ENCODE measurements at places on chromosomes 6 and 20. TPM values are rescaled to one million over a fixed set of nuclear protein-coding genes. Genes with fewer than 3 reads are reported as not detected.

ANGPT4 gene
- not detected for total RNA-seq

CALHM6 gene
- total RNA-seq: 16.5 TPM

CHD6 gene
- 54.5 TPM for total RNA-seq

NOP56 gene
- total RNA-seq: 333 TPM

LY6G6D gene
- total RNA-seq: not detected

L3MBTL1 gene
- total RNA-seq: 22.5 TPM

MAP1LC3A gene
- 1.6 TPM for total RNA-seq

TMEM74B gene
- 0.20 TPM for total RNA-seq

GRCh38 chr6:31396422-31397152 lies 6.8 kb upstream of the MICA start:
- peak; percentile 76 for DNase-seq

DNA sequence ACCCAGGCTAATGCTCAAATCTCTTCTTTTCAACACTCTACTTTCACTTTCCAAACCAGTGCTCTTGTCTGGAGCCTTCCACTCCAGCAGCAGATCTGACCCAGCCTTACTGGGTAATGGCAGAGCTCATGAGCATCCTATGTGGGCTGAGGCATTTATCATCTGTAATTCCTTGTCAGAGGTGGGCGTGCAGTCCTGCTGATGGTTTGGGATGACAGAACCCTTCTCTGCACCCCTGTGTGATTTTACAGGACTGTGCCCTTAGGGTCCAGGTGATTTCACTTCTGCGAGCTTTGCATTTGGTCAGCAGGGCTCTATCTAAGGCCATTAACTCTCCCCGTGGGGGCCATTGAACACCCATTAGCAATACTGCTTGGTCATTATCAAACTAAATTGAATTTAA lies 55.4 kb downstream of the LAMA4 start:
- no peak for DNase-seq

DNA sequence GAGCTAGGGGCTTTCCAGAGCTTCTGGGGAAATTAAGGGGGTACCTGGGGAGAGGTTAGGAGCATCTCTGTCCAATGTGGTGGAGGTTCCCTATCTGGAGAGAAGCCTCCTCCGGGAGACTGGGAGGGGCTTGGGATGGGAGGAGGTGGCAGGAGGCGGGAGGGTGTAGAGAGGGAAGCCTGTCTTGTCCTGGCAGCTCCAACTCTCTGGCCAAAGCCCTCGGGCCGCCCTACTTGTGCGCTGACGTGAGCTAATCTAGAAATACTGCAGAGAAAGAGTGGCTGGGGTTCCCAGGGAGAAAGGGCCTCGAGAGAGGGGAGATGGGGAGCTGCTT lies 1.6 kb upstream of the SLC32A1 start:
- no peak for DNase-seq

DNA sequence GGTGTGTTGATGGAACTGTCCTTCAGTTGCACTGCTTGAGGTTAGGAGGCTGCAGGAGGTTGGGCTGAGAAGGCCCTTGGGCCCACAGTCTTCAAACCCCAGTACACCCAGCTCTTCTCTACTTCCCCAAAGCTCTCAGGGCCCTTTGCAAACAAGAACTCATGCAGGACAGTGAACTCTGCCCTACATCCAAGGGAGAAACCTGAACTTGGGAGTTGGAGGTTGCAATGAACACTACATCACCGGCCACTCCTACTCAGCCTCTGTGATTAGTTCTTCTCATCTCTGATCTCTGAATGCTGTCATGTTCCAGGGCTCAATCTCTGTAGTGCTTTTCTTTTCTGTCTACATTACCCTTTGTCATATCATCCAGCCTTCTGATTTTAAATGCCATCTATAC lies 148.5 kb upstream of the PDE7B start:
- DNase-seq: no peak

DNA sequence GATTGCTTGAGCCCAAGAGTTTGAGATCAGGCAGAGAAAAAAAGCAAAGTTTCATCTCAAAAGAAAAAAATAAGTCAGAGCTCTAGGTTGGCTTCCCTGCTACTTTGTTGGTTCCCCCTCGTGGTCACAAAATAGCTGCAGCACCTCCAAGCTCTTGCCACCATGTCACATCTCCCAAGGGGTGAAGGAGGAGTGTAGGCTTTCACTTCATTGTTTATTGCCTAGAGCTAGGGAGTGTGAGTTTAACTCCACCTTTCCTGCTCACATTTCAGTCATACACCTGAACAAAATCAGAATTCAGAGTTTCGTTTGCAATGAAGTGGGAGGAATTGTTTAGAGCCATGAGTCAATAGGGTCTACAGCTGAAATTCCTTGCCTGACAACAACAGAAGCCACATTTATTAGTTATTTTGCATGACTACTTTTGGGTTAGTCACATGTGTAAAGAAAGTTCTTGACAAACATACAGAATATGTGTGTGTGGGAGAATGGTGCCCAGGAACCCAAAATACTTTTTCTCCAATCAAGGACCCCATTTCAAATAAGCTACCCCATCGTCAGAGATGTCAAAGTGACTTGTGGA lies 56.2 kb upstream of the UFL1 start:
- no peak for DNase-seq

- no peak for DNase-seq
These were observed 50.0 kb downstream of the SGK1 start for GRCh38 chr6:134267917-134268361.

- DNase-seq: no peak
These were observed 16.0 kb downstream of the KIF13A start for GRCh38 chr6:17971128-17972073.

- no peak for DNase-seq
These were observed 1055.1 kb upstream of the GJE1 start for GRCh38 chr6:141077355-141078333.

GRCh38 chr20:58251979-58252591 lies 23.6 kb upstream of the ANKRD60 start:
- no peak for DNase-seq

DNA sequence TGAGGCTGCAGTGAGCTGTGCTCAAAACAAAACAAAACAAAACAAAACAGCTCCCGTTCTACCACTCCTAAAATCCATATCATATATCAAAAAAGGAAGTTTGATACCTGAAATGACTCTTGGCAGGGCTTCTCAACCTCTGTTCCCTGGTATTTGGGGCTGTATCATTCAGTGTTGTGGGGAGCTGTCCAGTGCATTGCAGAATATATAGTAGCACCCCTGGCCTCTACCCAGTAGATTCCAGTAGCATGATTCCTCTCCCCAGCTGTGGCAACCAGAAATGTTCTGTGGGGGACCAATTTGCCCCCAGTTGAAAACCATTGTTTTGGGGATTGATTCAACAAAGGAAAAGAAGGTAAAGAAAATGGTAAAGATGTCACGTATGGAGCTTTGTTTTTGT lies 238.9 kb downstream of the PRL start:
- no peak for DNase-seq

DNA sequence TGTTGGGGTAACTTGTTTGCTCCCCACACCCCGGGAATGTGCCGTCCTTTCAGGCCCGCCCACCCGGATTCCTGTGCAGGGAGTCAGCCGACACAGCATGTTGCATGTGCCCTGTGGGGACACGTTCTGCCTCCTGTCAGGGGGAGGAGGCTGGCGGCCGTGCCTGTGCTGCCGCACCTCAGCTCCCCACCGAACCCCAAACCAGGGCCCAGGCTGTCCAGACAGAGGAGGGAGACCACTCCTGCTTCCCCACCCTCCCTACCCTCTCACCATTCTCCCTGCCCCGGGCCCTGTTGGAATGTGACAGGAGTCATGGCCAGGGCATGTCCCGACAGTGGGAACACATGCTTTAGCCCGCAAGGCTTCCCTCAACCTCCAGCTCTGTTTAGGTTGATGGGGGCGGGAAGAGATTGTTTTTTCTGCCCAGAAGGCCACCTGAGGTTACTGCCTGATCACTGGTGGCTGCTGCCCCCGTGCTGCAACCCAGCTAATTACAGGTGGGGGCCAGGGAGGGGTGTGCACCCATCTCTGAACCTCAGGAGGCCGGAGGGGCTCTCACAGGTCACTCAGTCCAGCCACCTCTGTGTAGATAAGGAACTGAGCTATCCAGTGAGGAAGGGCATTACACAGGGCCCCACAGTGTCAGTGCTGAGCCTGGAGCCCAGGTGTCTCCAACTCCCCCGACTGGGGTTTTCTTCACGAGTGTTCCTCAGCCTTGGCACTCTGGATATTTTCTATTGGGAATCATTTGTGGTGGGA lies 13.6 kb downstream of the LRRC73 start:
- DNase-seq: no peak

GRCh38 chr6:135204951-135205350 lies 23.8 kb downstream of the MYB start:
- DNase-seq: no peak

- DNase-seq: no peak
These were observed 49.1 kb upstream of the TPD52L1 start for GRCh38 chr6:125104425-125104824.

Data from activated B cell treated with CpG ODN at 0.5 μM for 24 hours (primary cell).